ENCODE measurements at places on chromosomes 7 and 10.

DNA sequence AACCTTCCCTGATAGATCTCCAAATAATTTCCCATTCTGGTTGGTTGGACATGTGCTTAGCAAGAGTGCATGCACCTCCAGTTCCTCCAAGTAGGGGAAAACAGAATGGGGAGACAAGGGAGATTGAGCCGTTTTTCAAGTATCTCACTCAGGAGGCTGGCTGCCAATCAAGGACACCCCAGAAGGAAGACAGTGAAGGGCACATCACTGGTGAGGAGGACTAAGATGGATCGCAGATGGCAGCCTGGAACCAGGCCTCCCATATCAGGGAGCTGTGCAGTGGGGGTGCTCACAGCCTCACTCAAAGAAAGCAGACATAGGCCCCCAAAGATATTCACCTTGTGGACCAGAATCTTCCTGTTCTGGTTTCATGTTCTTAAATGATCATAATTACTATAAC, 31.2 kb downstream of the PTPRZ1 start:
- DNase-seq = no peak

DNA sequence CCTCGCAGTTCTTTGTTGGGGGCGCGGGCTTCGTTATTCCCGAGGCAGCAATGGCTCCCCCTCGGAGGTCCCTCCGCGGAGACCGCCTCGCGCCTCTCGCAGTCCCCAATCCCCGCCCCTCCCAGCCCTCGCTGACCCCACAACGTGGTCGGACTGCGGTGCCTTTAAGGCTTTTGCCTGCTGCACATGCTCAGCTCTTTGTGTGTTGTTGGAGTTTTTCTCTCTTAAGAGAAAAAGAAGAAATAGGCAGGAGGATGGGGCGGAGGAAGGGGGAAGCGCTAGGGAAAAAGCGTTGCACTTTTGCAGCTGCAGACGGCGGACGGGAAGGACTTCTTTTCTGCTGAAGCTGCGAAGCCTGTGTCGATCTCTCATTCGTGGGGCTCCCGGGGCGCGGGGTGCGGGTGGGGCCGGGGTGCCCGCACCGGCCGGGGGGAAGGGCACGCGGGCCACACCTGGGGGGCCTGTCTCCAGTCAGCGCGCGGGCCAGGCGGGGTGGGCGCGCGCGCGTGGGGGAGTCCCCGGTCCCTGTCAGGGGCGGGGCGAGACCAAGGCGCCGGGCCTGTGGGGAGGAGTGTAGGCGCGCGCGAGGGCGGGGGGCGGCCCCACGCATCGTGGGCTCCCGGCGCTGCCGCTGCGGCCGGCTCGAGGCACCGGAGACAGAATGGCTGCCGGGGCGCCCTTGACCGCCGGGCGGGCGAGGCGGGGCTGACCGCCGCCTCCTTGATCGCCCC, 445 bp upstream of the ATRNL1 start:
- peak; percentile 45 for DNase-seq

GRCh38 chr7:3732395-3733005, 431.4 kb downstream of the SDK1 start:
- no peak for DNase-seq

DNA sequence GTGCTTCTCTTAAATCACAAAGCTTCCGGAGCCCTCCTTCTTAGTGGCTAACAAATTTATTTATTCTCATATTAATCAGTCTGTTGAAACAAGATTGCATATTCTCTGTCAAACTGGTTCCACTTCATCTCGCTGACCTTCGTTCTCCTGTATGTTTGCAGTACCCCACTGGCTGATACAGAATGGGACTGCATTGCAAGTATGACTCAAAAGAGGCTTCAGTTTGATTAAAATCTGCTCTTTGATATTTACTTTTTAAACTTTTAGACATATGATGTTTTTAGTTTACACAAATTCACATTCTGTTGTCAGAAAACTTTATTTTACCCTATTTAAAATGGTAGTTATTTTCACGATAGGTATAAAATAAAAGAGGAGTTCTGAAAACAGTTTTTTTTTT, 14.3 kb upstream of the ARHGAP12 start:
- DNase-seq = no peak

GRCh38 chr7:158013085-158013668, 574.4 kb downstream of the PTPRN2 start:
- DNase-seq = no peak

DNA sequence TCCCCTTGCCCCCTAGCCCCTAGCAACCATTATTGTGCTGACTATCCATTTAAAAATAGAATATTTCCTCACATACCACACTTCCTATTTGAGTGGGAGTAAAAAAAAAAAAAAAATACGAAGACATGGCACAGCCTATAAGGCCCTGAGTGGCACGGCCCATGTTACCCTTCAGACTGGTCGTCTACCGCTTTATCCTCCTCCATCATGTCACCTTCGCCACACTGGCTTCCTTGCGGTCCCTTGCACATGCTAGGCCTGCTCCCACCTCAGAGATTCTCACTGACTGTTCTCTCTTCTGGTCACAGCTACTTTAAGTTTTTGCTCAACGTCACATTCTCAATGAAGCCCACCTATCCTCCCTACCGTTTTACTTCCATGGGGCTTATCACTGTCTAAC, 130.3 kb downstream of the ATE1 start:
- no peak for DNase-seq

DNA sequence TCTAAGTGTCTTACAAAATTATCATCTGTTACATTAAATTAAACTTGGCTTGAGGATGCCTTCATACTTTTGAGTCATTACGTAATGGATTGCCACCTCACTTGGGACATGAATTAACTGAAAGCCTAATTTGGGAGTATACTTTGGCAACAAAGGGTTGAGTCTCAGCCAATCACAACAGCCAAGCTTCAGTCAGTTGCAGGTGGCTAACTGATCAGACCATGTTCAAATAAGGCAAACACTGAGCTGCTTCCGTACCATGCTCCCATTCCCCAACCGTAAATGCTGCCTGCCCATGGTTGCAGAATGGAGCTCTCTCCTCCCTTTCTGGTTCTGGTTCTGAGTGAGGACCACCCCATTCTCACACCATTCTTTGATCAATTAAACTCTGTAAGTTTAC, 92.9 kb upstream of the STK17A start:
- DNase-seq = no peak
